ENCODE measurements at places on chromosomes 5 and 9.

DNA sequence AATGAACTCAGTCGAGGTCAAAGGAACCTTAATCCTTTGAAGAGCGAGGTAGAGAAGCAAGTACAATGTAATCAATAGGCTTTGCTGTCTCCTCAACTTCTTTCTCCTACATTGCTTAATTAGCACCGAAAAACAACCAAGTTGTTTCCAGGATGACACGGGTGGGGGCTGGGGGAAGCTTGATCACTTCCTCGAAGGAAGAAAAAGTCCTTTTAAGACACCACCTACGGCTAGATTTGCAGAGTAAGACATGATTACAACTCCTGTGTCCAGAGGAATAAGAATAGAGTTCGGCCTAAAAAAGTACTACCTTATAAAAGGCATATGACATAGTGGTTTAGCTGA lies 811 bp upstream of the ARRDC3 start:
- DNase-seq: no peak

DNA sequence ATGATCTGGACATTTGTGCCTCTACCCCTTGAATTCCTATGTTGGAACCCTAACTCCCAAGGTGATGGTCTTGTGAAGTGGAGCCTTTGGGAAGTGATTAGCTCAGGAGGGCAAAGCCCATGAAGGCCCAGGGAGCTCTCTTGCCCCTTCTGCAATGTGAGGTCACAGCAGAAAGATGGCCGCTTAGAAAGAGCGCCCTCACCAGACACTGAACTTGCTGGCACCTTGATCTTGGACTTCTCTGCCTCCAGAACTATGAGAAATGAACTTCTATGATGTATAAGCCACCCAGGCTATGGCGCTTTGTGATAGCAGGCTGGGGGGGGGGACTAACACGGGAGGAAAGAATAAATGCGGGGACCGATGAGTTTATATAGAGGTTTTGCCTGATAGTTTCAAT lies 45.3 kb downstream of the AGXT2 start:
- no peak for DNase-seq

DNA sequence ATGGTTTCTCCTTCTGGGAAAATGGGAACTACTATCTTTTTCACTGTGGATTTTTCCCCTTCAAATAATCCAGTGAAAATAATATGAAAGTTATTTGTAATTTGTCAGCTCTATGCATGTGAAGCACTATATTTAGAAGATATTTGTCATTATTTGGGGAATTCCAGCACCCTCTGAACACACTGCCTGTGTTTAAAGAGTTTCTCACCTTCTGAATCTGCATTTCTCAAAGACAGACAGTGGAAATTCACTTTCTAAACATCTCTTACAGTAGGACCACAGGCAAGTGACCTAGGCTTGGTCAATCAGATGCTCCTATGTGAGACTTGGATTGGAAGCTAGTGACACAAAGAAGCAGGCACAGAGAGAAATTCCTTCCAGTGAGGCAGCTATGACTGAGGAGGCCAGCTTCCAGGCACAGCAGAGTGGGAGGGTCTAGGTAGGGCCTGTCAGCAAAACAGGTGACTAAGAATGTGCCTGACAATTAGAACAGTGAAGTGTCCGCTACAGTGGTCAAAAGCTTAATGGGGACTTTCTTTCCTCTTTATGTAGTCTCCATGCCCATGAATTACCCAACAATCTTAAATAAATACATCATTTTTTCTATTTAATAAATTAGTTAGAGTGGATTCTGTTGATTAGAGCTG lies 167.2 kb downstream of the HMHB1 start:
- no peak for DNase-seq

GRCh38 chr9:117723986-117724625 lies 19.9 kb downstream of the TLR4 start:
- no peak for DNase-seq

DNA sequence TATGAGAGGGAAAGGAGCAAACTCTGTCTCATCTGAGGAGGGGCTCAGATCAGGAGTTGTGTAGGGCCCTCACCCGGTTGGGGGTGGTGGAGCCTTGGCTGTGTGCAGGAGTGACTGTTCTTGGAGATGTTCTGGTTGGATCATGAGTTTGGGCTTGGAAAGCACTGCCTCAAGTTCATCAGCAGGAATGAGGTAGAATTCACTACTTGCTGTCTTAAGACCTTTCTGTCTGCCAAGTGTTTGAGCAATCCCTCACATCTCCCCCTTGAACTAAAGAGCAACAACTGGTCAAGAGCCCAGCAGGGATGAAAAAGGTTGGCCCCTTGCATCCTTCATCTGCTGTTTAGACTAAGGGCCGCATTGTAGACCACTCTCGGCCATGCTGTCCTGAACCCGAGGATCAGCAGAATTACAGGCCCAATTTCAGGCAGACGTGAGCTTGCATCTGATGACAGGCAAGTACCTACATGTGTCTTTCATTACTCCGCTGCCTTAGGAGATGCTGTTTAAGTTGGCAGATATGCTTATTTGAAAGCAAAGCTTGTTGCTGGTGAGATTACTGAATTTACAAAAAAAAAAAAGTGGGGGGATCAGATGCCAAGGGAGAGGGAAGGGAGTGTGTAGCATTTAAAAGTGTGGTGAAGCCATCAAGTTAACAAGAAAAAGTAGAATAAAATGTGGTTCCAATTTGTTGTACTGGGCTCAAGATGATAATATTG lies 36.4 kb downstream of the PIK3R1 start:
- DNase-seq: no peak

GRCh38 chr5:79771387-79771786 lies 81.8 kb downstream of the CMYA5 start:
- DNase-seq: no peak

DNA sequence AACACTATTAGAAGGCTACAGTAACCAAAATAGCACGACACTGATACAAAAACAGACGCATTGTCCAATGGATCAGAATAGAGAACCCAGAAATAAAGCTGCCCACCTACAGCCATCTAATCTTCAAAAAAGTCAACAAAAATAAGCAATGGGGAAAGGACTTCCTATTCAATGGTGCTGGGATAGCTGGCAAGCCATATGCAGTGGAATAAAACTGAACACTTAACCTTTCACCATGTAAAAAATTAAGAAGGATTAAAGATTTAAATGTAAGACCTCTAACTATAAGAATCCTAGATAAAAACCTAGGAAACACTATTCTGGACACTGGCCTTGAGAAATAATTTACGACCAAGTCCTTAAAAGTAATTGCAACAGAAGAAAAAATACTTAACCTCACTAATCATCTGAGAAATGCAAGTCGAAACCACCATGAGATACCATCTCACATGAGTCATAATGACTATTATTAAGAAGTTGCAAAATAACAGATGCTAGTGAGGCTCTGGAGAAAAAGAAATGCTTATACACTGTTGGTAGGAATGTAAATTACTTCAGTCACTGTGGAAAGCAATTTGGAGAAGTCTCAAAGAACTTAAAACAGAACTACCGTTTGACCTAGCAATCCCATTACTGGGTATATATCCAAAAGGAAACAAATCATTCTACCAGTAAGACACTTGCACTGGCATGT lies 203.3 kb upstream of the CDH9 start:
- no peak for DNase-seq

DNA sequence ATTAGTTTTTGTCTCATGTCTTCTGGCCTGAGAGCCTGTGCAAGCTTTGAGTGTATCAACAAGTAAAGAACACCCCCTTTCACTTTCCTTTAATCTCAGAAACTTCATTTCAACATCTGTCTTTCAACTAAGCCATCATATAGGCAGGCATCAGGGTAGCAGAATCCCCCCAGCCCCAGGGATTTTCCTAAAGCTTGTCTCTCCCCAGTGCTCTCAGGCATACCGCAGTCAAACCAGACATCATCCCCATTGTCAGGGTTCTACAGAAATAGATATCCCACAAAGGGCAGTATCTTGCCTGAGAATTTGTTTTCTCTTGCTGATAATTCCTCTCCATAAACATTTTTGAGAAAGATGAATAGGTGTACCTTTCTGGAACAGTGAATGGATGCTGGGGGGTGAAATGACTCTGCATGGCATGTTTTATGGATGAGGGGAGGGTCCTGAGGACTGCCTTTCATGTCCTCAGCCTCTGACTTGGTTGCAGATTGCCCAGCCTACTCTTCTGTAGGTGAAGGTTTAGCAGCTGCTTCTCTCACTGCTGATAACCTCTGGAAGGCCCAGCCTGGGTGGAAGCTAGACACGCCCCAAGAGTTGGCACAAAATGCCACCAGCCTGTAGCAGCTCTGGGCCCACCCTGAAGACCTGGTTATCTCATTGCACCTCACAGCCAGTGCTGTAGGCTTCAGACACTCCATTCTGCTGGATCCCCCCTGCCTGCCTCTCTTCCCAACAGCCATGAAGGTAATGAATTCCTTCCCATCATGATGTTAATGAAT lies 20.5 kb upstream of the SHB start:
- DNase-seq: no peak

DNA sequence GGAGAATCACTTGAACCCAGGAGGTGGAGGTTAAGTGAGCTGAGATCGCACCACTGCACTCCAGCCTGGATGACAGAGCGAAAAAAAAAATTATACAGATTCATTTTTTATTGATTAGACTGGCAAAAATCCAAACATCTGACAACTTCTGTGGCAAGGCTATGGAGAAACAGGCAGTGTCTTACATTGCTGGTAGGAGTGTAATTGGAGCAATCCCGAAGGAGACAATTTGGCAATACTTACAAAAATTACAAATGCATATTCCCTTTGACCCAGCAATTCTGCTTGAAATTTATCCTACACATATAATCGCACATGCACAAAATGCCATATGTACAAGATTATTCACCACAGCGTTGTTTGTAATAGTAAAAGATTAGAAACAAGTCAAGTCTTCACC lies 86.8 kb downstream of the MAPKAP1 start:
- DNase-seq: no peak

DNA sequence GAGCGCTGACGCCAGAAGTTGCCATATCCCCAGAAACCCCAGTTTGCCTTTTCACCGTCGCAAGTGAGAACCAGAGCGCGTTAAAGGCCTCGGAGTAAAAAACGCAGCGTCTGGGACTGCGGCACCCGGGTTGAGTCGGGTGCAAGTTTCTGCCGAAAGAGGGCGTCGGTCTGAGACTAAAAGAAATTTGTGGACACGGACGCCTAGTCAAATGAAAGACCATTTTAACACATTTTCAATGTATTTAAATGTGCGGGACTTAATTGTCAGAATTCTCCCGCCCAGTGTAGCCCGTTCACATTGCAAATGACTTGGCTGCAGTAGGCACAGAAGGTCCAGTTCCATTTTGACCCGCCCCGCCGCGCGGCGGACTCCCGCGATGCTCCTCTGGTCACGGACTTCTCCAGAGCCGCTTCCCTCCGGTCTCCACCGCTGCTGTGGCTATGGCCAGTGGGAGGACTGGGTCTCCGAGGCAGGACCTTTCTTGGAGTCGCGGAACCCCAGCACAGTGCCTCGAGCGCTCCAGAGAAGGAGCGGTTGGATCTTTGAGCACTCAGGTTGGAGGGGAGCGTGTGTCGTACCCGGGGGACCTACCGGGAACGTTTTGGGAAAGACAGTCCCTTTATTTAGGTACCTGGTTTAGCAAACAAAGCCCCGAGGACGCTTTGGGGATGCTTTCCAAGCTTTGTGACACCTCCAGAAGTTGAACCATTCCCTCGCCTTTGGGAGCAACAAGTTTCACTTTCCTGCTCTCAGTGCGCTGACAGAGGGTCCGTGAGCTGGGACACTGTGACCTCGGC lies 1.2 kb upstream of the NPR3 start:
- no peak for DNase-seq

DNA sequence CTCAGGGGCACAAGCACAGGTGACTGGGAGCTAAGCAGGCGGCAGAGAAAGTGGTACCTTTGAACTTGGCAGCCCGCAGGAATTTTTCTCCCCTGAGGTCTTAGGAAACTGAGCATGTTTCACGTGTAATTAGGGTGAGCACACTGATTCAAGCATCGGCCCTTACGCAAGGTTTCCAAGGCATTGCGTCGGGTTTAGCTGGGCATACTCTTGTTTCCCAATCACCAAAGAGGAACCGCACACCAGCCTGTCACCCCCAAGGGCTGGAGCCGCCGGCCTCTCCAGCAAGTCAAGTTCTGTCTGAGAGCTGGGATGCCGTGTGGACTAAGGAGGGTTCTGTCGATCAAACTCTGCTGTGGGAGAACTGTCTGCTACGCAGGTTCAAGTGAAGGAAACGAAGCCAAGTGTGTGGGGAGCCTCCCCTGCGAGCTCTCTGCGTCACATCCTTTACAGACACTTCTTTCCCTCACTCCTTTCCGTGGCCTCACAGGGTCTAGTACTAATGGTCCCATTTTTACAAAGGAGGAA lies 53.0 kb downstream of the ERGIC1 start:
- no peak for DNase-seq

DNA sequence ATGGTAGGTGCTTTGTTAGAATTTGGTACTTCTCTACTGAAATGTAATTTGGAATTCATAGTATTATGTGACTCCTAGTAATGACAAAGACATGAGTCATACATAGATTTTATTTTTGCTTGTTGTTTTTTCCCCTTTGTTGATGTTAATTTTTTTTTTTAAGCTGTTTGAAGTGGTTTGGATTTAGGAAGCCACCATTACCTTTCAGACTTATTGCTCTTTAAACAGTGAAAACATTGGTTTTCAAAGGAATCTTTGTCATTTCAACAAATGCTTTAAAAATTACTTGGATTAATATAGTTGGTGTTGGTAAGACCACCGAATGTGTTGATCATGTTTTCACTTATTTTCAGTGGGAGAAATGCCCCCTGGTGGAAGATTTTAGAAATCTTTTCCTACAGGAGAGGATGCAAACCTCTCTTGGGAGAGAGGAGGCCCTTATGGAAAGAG lies 170.1 kb upstream of the PITX1 start:
- DNase-seq: no peak

- no peak for DNase-seq
These were observed 122.5 kb downstream of the SLC1A3 start for GRCh38 chr5:36728697-36729543.
